Activated T-helper 2 cell treated with anti-CD3 and anti-CD28 coated beads, Interferon-gamma antibody, Interleukin-2, Interleukin-4, amounts not matched to agents 10 μg/mL and 5 μg/mL and 100 μg/mL, durations not matched to agents 14 hours and 24 hours and 36 hours (primary cell): ENCODE measurements at places on chromosomes 6 and 20. TPM values are rescaled to one million over a fixed set of nuclear protein-coding genes. Genes with fewer than 3 reads are reported as not detected.

RNF39 gene
- total RNA-seq: not detected in 2 replicates

APOBEC2 gene
- not detected in 2 replicates for total RNA-seq

EPPIN gene
- total RNA-seq: not detected in 2 replicates

MLIP gene
- not detected in 2 replicates for total RNA-seq

RBBP8NL gene
- total RNA-seq: not detected in 2 replicates

FAM83B gene
- not detected in 2 replicates for total RNA-seq

HEY2 gene
- total RNA-seq: not detected in 2 replicates

TMEM239 gene
- total RNA-seq: not detected in 2 replicates

NRN1 gene
- 0.71 and 0.75 TPM in 2 replicates for total RNA-seq

SYNJ2 gene
- total RNA-seq: 21.5 and 23.6 TPM in 2 replicates

CYP21A2 gene
- total RNA-seq: 0.25 and 0.39 TPM in 2 replicates

CRISP2 gene
- not detected in 2 replicates for total RNA-seq

TRIM15 gene
- total RNA-seq: 0.41 and 0.46 TPM in 2 replicates

SMLR1 gene
- not detected in 2 replicates for total RNA-seq

SNAP25 gene
- total RNA-seq: 14.2 and 15.2 TPM in 2 replicates
